ENCODE measurements at places on chromosomes 16 and 17. TPM values are rescaled to one million over a fixed set of nuclear protein-coding genes. Genes with fewer than 3 reads are reported as not detected.
A peak's percentile ranks its signal among the peaks of the same experiment; 100 is the strongest.

DNA sequence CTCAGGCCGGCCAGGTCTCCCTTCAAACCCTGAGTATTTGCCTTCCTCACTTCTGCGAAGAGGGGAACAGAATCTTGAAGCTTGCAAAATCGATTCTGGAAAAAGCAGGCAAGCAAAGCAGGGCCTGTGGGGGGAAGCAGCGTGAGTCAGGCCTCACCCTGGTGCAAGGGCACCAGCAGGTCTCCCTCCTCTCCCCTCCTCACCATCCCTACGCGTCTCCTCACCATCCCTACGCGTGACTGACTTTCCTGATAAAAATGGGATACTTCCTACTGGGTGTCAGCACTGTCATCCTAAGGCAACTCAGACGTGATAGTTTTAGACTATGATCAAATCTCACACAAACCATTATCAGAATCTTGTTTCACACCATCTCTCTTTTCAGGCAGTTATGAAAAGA is 12.1 kb downstream of the CMTM3 start:
- H3K27ac ChIP-seq: no peak overlapping the region
- H3K4me3 ChIP-seq: no peak overlapping the region
- no peaks in the 10 kb centered on the region for H3K36me3 ChIP-seq
- DNase-seq: no peak
- no peaks in the 10 kb centered on the region for H3K27me3 ChIP-seq
- no peaks in the 10 kb centered on the region for H3K4me1 ChIP-seq

DNA sequence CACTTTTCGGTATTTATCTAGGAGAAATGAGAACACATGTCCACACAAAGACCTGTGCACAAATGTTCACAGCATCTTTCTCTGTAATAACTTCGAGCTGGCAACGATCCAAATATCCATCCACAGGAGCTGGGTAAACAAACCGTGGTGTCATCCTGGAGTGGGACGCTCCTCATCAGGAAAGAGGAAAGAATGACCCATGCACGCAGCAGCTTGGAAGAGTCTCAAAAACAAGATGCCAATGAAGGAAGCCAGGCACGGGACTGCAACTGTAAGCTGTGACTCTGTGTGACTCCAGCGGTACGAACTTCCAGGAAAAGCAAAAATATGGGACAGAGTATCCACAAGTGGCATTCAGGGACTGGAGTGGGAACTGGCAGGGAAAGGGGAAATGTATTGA is 36.7 kb upstream of the CIBAR2 start:
- H3K4me3 ChIP-seq: no peak overlapping the region
- H3K27ac ChIP-seq: no peak overlapping the region
- no peaks in the 10 kb centered on the region for H3K27me3 ChIP-seq
- H3K36me3 ChIP-seq: no peaks in the 10 kb centered on the region
- H3K4me1 ChIP-seq: no peaks in the 10 kb centered on the region
- DNase-seq: no peak

Gene KCNG4
- not detected for total RNA-seq

Gene MMP25
- 0.73 TPM for total RNA-seq

Gene GAS2L2
- 0.29 TPM for total RNA-seq

Gene KRT33B
- total RNA-seq: not detected

DNA sequence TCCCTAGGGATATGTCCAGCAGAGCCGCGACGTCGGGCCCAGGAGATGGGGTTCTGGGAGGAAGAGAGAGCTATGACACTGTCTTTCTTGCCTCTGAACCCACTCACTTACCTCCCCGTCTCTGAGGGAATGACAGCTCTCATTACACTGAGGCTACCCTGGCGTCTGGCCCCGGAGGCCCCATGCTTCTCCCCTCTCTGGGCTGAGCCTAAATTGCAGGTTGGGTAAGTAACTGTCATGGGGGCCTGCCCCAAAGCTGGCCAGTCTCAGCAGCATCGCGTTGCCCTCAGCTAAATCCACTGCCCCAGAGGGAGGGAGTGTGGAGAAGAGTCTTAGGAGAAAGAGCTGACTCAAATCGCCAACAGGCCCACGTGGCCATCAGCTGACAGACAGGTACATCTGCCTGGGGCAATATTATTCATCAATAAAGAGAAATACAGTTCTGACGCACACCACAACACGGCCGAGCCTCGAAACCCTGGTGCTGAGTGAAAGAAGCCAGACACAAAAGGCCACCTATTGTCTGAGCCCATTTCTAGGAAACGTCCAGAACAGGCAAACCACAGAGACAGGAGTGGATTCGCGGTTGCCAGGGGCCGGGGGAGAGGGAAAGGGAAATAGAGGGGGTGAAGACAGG is 156.4 kb downstream of the C16orf95 start:
- no peak overlapping the region for H3K4me3 ChIP-seq
- H3K27me3 ChIP-seq: no peaks in the 10 kb centered on the region
- H3K4me1 ChIP-seq: no peaks in the 10 kb centered on the region
- DNase-seq: no peak

DNA sequence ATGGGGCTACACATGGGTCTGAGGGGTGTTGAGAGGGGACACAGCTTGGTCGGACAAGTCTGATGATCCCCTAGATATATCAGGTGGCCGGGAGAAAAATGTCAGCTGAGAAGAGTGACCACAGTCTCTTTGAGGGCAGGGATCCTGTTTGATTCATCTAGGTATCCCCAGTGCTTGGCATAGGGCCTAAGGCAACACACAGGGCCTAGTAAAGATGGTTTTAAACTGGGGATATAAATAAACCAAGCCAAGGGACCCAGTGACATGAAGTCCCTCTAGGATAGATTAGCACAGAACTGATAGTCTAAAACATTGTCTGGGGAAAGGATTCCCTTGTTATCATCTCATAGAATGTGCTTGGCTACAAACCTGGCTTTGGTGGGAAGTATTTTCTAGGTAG is 1.4 kb downstream of the ERCC4 start:
- no peaks in the 10 kb centered on the region for H3K27me3 ChIP-seq
- H3K27ac ChIP-seq: peak overlapping the region; percentile 85
- H3K4me1 ChIP-seq: peaks cover 11% of the 10 kb centered on the region
- H3K36me3 ChIP-seq: peaks cover 3% of the 10 kb centered on the region
- H3K4me3 ChIP-seq: no peak overlapping the region

GRCh38 chr17:76670020-76670717 is 26.6 kb upstream of the ST6GALNAC1 start:
- peak overlapping the region; percentile 80 for H3K27ac ChIP-seq
- H3K4me1 ChIP-seq: peaks cover 19% of the 10 kb centered on the region
- peak overlapping the region; percentile 43 for H3K4me3 ChIP-seq
- H3K27me3 ChIP-seq: no peaks in the 10 kb centered on the region
- H3K36me3 ChIP-seq: no peaks in the 10 kb centered on the region

GRCh38 chr17:17812211-17813054 is 24.4 kb downstream of the SREBF1 start:
- DNase-seq: peak; percentile 63
- H3K27me3 ChIP-seq: no peaks in the 10 kb centered on the region
- peak overlapping the region; percentile 39 for H3K27ac ChIP-seq

Gene FOXJ1
- total RNA-seq: 1.4 TPM

- H3K4me3 ChIP-seq: no peak overlapping the region
- H3K4me1 ChIP-seq: no peaks in the 10 kb centered on the region
- no peak overlapping the region for H3K27ac ChIP-seq
- H3K27me3 ChIP-seq: no peaks in the 10 kb centered on the region
- H3K36me3 ChIP-seq: no peaks in the 10 kb centered on the region
Measured at GRCh38 chr16:78189121-78189520, 89.7 kb downstream of the WWOX start.

Gene ORC6
- total RNA-seq: 5.1 TPM

DNA sequence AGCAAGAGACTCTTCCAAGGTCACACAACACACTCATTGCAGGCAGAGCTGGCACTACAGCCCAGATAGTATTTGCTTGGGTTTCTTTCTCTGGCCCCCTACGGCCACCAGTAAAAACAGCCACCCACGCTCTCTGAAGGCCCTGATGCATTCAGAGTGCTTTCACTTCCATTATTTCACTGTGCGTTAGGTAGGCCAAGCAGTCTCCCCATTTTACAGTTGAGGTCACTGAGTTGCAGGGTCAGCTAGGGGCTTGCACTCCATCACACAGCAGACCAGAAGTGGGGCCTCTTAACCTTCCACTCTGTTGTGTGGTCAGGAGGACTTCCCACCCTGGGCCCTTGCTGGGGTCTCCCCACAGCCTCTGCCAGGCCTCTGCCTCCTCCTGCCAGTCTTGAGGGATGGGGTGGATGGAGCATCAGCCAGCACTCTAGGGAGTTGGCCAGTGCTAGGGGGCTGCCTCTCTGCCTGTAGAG is 2.5 kb downstream of the TBX21 start:
- H3K27ac ChIP-seq: no peak overlapping the region
- no peak for DNase-seq
- peaks cover 17% of the 10 kb centered on the region for H3K4me1 ChIP-seq
- no peaks in the 10 kb centered on the region for H3K27me3 ChIP-seq
- peak overlapping the region; percentile 75 for H3K4me3 ChIP-seq
- H3K36me3 ChIP-seq: no peaks in the 10 kb centered on the region

DNA sequence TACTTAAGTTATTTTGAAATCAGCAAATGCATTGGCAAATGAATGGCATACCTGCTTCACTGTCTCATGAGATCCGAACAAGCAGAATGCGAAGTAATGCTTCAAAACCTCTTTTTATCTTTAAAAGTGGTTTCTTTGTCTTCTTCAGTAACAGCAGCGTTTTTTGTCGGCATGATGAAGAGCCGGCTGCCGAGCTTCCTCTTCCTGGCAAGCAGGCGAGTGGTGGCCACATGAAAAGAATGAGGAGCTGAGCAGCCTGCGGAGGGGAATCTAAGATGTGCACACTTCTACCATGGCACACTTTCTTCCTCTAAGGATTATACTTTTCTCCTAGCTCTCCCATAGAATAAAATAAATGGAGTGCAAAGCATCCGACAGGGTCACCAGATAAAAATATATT is 42.4 kb upstream of the AKTIP start:
- peaks cover 14% of the 10 kb centered on the region for H3K4me1 ChIP-seq
- DNase-seq: peak; percentile 35
- H3K4me3 ChIP-seq: no peak overlapping the region
- no peak overlapping the region for H3K27ac ChIP-seq
- peaks cover 2% of the 10 kb centered on the region for H3K27me3 ChIP-seq

Gene PMM2
- 32.2 TPM for total RNA-seq

DNA sequence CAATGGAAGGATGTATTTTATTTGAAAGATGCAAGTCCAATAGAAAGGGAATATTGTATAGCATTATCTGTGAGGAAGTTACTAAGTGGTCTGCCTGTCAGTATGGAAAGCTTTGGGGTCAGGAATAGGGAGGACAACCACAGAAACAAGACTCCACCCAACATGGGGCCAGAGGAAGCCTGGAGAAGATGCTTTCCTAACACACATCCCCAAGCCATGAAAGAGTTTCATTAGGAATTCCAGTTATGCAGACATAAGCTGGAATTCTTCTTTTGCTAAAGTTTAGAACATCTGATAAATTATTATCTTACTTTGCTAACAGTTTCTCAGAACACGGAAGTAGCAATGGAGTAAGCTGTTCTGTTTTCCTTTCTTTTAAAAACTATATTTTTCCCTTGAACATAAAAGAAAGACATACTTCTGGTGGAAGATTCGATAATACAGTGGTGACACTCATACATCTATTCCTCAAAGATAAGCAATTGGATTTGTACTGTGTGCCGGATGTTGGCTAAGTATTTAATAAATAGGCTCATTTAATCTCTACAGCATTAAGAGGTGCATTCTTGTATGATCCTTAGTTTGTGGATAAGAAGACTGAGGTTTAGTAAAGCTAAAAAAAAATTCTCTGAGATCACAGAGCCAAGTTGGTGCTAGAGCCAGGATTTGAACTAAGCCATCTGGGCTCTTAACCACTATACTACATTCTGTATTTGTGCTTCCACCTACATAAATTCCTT is 51.0 kb upstream of the GAS7 start:
- H3K4me3 ChIP-seq: no peak overlapping the region
- no peak for DNase-seq
- no peaks in the 10 kb centered on the region for H3K27me3 ChIP-seq

Gene RBFOX1
- total RNA-seq: not detected

DNA sequence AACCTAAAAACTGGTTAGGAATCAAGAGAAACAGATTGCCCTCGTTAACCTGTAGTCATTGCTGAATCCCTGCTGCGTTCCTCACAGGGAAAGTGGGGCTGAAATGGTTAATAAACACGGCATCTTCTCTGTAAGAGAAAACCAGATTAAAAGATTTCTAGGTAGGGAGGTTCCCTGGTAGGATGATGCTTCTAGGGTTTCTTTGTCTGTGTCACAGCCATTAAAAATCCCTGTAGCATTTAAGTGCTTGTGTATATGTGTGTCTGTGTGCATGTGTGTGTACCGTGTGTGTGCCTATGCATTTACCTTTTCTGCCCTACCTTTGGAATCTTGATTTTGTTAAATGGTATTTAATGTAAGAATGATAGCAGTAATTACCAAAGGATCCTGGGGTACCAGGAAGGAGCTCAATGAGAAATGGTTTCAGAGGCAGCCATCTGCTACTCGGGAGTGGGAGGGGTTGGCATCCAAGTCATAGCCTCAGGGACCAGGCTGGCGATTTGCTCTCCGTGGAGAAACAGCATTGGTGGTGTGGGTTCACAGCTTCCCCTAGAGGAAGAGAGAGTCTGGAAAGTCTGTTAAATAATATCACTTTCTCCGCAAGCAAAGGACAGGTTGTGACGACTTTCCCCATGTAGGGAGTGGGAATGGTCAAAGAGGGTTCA is 177.1 kb downstream of the HS3ST4 start:
- H3K27ac ChIP-seq: no peak overlapping the region
- H3K36me3 ChIP-seq: no peaks in the 10 kb centered on the region
- H3K4me1 ChIP-seq: no peaks in the 10 kb centered on the region
- no peak for DNase-seq

GRCh38 chr16:67667453-67667816 is 821 bp downstream of the C16orf86 start:
- peak overlapping the region; percentile 56 for H3K4me3 ChIP-seq
- H3K4me1 ChIP-seq: peaks cover 12% of the 10 kb centered on the region
- DNase-seq: no peak
- no peaks in the 10 kb centered on the region for H3K27me3 ChIP-seq
- no peaks in the 10 kb centered on the region for H3K36me3 ChIP-seq
- peak overlapping the region; percentile 73 for H3K27ac ChIP-seq

- no peak for DNase-seq
- no peak overlapping the region for H3K4me3 ChIP-seq
- no peak overlapping the region for H3K27ac ChIP-seq
- no peaks in the 10 kb centered on the region for H3K36me3 ChIP-seq
- no peaks in the 10 kb centered on the region for H3K27me3 ChIP-seq
Measured at GRCh38 chr17:71592431-71592830, 528.4 kb upstream of the SOX9 start.

DNA sequence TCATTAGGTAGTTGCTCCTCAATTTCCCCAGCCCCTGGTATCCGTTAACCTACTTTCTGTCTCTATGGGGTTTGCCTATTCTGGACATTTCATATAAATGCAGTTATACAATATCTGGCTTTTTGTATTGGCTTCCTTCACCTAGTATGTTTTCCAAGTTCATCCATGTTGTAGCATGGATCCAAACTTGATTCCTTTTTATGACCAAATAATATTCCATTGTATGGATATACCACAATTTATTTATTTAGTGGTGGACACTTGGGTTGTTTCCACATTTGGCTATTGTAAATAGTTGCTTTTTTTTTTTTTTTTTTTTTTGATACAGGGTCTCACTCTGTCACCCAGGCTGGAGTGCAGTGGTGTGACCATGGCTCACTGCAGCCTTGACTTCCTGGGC is 15.9 kb downstream of the EPN2 start:
- no peaks in the 10 kb centered on the region for H3K27me3 ChIP-seq
- DNase-seq: no peak
- no peak overlapping the region for H3K27ac ChIP-seq
- no peaks in the 10 kb centered on the region for H3K4me1 ChIP-seq
- no peak overlapping the region for H3K4me3 ChIP-seq

Gene SLFN14
- not detected for total RNA-seq
